ENCODE measurements at places on chromosomes 16 and 17.
A peak's percentile ranks its signal among the peaks of the same experiment; 100 is the strongest.

GRCh38 chr16:854808-855410 is 54.4 kb upstream of the GNG13 start:
- DNase-seq, result no peak

DNA sequence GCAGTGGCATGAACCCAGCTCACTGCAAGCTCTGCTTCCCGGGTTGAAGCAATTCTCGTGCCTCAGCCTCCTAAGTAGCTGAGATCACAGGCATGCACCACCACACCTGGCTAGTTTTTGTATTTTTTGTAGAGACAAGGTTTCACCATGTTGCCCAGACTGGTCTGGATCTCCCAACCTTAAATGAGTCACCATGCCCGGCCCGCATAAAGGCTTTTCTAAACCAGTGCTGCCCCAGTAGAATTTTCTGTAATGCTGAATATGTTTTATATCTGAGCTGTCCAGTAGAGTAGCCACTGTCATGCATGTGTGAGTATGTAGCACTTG is 36.9 kb upstream of the WSB1 start:
- no peak for DNase-seq

DNA sequence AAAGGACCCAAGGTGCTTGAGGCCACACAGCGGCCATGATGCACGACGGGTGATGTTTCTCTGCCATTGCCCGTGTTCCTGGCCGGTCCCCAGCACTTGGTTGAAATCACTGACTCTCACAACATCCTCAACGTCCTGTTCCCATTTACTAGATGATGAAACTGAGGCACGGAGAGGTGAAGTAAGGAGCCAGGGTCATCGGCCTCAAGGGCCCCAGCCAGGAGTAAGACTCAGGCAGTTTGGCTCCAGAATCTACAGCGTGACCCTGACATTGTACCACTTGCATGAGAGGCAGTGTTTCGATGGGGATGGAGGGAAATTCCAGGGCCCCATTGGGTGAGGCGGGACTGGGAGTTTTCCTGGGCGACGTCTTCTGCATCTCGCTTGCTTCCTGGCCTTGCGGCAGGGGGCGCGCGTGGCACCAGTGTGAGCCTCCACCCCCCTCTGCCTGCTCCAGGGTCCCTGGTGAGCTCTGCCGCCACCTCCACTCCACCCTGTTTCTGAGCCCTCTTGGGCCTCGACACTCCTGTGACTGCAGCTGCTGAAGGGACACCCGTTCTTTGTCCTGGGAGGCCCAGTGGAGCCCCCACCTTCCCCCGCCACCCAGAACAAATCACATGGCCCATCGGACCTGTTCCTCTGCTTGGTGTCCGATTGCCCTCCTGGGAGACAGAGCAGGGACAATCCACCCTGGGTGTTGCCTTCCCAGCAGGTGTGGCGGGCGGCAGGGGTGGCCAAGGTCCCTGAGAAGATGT is 133.0 kb upstream of the GSE1 start:
- DNase-seq, result peak; percentile 66

DNA sequence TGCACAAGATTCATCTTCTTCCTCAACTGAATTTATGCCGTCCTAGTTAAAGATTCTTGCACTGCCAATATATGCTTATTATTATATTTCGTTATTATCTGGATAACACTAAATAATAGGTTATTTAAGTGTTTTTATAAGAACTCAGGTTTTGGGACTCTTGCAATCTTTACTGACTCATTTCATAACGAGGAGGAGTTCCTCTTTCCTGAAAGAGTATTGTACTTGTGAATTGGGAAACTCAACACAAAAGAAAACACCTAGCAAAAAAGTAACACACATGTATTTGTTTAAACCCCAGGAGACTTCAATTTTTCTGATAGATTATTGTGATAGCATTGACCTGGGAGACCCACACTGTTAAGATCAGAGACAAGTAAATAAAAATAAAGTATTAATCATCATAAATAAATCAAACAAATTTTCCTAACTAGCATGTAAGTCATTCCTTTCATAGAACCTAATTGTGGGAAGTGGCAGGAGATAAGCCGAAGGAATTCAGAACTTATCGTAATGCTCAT is 505.8 kb downstream of the KCNJ2 start:
- no peak for DNase-seq

- no peak for DNase-seq
Measured at GRCh38 chr16:19771796-19772195, 53.7 kb downstream of the IQCK start.

DNA sequence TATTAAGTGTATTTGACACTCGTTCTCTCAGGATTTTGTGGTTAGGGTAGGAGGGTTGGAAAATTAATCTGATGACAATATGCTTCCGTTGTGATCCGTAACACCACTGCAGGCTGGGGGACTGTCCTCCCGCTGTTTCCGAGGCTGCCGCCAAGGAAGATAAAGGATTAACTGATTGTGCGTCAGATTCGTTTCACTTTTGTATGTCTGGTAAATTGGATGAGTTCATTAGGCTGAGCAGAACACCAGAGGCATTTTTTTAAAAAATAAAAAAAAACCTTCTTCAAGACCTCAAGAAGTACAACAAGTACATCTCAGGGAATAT is 486.7 kb upstream of the SALL1 start:
- no peak for DNase-seq

- no peak for DNase-seq
Measured at GRCh38 chr16:27503662-27504061, 46.1 kb downstream of the GTF3C1 start.

DNA sequence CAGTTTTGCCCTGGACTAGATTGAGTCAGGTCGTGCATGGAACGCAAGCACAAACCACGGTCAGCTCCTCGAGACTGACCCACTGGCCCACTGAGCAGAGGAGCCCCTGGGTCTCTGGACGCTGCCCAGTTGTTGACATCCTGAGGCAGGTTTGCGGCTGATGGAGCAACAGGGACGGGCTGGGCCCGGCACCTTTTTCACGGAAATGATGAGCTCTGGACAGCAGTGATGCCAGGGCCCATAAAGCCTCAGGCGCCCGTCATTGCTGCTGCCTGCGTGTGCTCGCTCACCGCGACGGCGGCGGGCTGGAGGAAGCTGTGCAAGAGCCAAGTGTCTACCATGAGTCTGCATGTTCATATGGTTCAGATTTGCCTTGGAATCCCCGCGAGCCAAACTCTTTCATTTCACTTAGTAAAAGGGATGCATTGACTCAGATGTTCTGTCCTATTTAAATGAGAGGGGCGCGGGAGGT is 30.8 kb upstream of the CRISPLD2 start:
- no peak for DNase-seq

DNA sequence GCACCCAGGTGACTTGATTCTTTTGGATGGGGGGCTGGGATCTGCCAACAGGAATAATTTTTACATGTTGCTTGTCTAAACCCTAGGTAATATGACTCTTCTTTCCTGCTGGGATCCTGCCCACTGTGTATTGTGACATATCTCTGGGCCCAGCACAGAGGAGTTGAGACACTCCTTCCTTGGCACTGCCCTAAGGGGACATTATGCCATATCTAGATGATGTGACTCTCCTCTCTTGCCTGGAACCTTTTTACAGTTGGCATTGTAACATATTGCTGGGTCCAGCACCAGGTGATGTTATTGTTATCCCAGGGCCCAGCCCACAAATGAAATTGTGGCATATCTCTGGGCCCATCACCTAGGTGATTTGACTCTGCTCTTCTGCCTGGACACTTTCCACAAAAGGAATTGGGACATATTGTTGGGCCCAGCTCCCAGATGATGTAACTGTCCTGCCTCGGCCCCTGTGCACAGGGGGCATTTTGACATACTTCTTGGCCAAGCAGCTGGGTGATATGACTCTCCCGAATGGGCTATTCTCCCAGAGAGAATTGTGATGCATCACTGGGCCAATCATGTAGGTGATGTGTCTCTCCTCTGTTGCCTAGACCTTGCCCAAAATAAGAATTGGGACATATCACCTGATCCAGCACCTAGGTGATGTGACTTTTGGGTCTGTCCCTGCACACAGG is 1837.7 kb downstream of the TP53TG3F start:
- DNase-seq, result no peak

DNA sequence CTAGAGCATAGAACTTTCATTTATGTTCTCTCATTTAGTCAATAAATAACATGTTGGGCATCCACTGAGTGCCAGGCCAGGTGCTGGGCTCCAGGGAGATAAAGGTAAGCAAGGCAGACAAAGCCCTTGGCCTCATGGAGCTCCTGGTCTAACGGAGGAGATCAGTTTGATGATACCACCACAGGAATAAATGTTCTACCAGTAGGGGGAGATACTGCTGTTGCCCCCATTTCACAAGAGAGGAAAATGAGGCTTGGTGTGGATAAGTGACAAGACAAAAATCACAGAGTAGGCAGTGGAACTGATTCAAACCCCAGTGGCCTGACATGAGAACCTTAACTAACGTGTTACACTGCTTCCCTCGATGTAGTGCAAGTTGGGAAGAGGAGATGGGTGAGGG is 80.4 kb upstream of the ERCC4 start:
- DNase-seq, result no peak

DNA sequence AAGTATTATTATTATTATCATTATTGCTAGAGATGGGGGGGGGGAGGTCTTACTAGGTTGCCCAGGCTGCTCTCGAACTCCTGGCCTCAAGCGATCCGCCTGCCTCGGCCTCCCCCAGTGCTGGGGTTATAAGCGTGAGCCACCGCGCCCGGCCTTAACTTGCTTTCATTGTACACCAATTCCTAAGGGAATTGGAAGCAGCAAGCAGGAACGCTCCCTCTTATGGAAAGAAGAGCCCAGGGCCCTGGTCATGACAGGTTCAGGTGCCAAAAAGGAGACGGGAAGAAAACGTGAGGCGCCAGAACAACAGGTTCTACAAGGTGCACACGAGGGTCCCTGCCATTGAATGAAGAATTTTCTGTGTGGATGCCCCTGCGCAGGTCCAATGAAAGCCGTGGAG is 540 bp upstream of the RPL38 start:
- no peak for DNase-seq

Measured in KBM-7 (cell line).